HT-29 (cell line): ENCODE measurements at places on chromosomes 2 and 18. TPM values are rescaled to one million over a fixed set of nuclear protein-coding genes. Genes with fewer than 3 reads are reported as not detected.

GRCh38 chr2:107412981-107413380 is 413.7 kb upstream of the RGPD4 start:
- DNase-seq: no peak

GRCh38 chr18:3250237-3251107 is 2.9 kb downstream of the MYL12A start:
- DNase-seq: peak; percentile 44

GRCh38 chr18:10230072-10230471 is 224.4 kb upstream of the APCDD1 start:
- peak; percentile 15 for DNase-seq

GRCh38 chr2:174051741-174052583 is 86.8 kb upstream of the SP3 start:
- DNase-seq: peak; percentile 35

- DNase-seq: no peak
Measured at GRCh38 chr18:840023-840408, 28.0 kb upstream of the YES1 start.

Gene C2orf81
- 3.2 and 3.9 TPM in 2 replicates for total RNA-seq

DNA sequence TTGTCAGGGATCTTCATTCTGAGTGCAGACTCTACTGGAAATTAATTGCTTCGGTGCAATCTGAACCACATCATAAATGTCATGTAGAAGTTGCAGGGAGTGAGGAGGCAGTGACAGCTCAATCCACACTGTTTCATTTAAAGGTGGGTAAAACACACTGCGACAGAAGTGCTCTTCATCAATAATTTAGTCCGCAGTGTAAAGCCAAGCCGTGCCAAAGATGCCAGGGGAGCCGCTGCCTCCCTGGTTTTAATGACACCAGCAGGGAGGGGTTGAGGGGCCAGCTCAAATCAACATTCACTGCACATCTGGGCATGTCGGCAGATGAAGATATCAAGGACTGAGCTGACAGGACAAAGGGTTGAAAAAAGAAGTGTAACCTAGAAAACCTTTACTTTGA is 305.7 kb upstream of the VRK2 start:
- DNase-seq: no peak

Gene ANKRD62
- not detected in 2 replicates for total RNA-seq

Gene CHST9
- not detected in 2 replicates for total RNA-seq

Gene VAMP8
- 92.3 and 93.1 TPM in 2 replicates for total RNA-seq

GRCh38 chr2:216695401-216695821 is at the start of gene IGFBP5:
TSS of gene IGFBP5 (minus strand) at chr2:216695549. CDS start at chr2:216694775, 774 bp downstream.
- no peak for DNase-seq

- DNase-seq: no peak
Measured at GRCh38 chr2:207224791-207225482, 59.2 kb upstream of the KLF7 start.

GRCh38 chr2:38515155-38516074 is 87.3 kb downstream of the HNRNPLL start:
- peak; percentile 87 for DNase-seq

Gene HDHD2
- 8.4 and 12.2 TPM in 2 replicates for total RNA-seq

Gene OR6B2
- not detected in 2 replicates for total RNA-seq
